ENCODE measurements at places on chromosomes 2 and 18. TPM values are rescaled to one million over a fixed set of nuclear protein-coding genes. Genes with fewer than 3 reads are reported as not detected.

DNA sequence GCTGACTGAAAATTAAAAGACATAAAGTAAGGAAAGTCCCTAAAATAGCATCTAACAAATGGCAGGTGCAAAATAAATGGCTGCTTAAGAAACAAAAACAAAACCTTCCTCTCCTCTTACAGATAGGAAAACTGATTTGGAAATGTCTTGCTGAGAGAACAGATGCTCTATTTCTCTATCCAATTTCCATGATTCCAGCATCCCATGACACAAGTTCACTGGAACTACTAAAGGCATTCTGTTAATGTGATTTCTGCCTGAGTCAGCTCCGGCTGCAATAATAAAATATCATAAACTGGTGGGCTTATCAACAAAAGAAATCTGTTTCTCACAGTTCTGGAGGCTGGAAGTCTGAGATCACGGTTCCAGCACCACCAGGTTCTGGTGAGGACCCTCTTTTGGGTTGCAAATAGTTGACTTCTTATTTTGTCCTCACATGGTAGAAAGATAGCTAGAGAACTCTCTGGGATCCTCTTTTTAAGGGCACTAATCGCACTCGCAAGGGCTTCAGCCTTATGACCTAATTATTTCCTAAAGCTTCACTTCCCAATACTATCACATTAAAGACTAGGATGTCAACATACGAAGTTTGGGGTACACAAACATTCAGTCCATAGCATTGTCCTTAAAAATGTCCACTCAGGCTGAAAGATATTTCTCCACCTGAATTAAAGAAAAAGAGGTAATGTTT is 78.2 kb upstream of the GALNT3 start:
- DNase-seq: no peak

GRCh38 chr2:46951290-46952064 is 35.9 kb upstream of the MCFD2 start:
- DNase-seq: no peak

GRCh38 chr2:208025814-208026184 is 472 bp upstream of the PLEKHM3 start:
- DNase-seq: no peak

COLEC12 gene
- total RNA-seq: 0.04 TPM

ZNF892 gene
- total RNA-seq: 0.29 TPM

DNA sequence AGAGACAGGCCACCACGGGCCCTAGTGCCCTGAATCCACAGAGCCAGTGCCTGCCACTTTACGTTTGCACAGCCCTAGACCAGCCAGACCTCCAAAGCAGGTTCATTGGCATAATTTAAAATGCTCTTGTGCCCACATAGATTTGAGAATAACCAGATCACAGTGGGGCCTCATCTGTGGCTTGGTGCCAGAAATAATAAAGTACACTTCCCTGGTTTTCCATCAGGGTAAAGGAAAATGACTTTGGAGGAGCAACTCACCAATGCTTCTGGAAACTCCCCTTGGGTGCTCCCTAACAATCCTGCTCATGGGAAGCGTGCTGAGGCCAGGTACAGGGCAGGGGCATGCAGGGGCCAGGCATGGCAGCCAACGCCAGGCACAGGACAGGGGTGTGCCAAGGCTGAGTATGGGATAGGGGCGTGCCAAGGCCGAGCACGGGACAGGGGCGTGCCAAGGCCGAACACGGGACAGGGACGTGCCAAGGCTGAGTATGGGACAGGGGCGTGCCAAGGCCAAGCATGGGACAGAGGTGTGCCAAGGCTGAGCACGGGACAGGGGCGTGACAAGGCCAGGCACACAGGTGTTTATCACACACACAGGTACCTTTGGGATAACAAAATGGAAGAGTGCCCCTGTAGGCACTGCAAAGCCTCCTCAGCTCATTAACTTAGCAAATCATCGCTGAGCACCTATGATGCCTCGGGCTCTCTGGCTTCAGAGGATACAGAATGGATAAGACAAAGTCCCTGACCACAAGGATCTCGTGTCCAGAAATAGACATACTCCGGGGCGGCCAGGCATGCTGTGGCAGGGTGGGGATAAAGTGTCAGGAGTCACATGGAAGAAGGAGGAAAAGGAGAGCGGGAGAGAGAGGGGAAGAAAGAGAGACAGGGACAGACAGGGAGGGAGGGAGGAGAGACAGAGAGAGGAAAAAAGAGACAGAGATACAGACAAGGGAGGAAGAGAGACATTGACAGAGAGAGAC is 334.7 kb downstream of the EIPR1 start:
- DNase-seq: no peak

GRCh38 chr2:145166731-145167302 is 646.9 kb upstream of the ZEB2 start:
- DNase-seq: no peak

GRCh38 chr2:115386465-115386864 is 944.0 kb downstream of the DPP10 start:
- DNase-seq: no peak

NEU2 gene
- total RNA-seq: not detected

- DNase-seq: no peak
Measured at GRCh38 chr2:7004636-7005035, 87.4 kb downstream of the RNF144A start.

- DNase-seq: no peak
Measured at GRCh38 chr2:203438528-203438927, 96.6 kb downstream of the RAPH1 start.

- no peak for DNase-seq
Measured at GRCh38 chr2:234116010-234116409, 65.5 kb downstream of the SPP2 start.

- no peak for DNase-seq
Measured at GRCh38 chr18:37845498-37845897, 279.9 kb upstream of the CELF4 start.

GRCh38 chr18:42954887-42955286 is 160.6 kb downstream of the RIT2 start:
- no peak for DNase-seq

DSEL gene
- 0.07 TPM for total RNA-seq

DNA sequence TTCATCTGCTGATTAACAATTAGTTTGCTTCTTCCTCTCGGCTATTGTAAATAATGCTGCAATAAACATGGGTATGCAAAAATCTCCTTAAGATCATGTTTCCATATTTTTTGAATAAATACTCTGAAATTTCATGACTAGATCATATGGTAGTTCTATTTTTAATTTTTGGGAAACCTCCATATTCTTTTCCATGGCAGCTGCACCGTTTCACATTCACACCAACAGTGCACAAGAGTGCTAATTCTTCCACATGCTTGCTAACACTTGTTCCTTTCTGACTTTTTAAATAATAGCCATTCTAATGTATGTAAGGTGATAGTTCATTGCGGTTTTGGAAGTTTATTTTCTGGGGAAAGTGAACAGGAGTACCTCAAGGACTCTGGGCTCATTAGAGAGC is 52.6 kb upstream of the TACR1 start:
- DNase-seq: no peak

POTEC gene
- not detected for total RNA-seq
